NB4 (cell line): ENCODE measurements at places on chromosomes 13 and 19.

- DNase-seq, result peak; percentile 50
Measured at GRCh38 chr19:53333066-53333462, 485 bp upstream of the ZNF845 start.

DNA sequence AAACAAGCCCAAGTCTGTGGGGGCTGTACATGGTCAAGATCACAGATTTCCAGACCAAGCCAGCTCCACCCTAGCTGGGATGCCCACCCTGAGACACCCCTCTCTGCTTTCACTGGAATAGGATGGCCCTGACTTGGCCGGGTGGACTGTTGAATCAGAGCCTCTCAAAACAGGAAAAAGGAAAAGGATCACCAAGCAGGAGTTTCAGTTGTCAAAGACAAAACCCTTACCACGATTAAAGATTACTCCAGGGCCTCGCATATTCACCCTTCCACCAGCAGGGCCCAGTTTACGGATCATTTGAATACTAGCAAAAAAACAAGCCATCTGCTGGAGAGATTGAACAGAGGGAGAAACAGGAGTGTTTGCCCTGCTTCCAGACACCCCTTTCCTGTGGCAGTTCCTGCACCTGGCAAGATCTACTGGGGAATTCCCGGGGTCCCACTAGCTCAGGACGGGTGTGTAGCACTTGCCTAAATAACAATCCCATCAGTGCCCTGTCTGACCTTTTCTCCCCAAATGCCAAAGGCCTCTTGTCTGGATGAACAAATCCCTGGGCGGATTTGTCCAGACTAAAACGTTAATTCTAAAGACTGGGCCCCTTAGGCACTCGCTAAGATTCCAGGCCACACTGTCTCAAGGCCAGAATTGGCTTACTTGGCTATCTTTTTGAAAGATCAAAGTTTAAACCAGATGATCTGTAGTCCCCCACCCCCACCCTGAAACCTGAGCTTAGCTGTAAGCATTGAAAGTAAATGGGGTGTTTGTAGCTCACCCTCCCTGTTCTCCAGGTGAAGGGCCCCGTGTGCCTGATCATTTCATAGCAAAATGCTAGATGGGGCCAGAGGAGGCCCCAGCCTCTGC lies 38.4 kb downstream of the ACTN4 start:
- no peak for DNase-seq

DNA sequence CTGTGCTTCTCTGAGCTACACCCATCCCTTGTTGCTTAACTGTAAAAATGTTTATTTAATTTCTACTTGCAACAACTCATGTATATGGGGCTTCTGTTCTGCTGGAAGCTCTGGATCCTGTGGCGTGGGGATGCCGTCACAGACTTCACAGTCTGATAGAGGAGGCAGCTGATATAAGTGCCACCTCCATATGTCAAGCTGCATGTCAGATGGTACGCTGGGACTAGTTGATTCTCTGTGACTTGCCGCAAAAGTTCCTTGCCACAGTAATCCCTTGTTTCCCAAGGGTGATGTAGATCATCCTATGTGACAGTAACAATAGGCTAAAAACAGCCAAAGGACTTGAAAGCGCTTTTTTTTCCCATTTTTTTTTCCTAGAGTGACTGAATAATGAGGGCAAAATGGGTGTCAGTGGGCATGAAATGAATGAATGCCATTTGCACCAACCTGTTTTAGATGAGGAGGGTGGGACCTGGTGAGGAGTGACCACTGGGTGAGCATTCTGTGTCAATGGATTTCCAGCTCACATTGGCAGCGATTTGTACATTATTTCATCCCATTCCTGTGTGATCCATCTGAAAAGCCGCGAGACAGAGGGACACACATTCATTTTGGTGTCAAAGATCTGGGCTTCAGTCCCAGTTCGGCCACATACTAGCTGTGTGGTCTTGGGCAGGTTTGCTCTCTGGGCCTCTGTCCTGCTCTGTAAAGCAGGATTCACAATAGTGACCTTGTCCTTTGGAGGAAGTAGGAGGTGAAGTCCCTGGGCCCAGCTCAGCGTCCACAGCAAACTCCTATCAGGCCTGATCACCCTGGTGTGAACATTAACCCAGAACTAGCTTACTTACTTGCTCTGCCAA lies 88.9 kb upstream of the RNF113B start:
- DNase-seq, result no peak

DNA sequence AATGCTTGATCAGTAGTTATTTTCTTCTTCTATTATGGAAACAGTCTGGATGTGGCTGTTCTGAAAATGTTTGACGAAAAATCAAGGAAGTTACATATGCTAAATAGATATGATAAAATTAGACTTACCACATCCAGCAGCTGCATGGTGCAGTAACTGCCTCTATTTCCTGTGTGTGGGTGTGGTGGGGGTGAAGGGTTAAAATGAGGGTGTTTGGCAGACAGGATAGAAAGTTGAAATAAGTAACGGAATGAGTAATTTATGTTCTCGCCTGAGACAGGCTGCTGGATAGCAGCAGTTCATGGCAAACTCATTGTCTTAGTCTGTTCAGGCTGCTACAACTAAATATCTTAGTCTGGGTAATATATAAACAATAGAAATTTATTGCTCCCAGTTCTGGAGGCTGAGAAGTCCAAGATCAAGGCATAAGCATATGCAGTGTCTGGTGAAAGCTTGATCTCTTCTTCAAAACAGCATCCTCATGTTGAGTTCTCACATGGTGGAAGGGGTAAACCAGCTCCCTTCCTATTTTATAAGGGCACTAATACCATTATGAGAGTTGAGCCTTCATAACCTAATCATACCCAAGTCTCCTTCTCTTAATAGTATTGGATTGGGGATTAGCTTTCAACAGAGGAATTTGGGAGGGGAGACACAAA lies 1248.9 kb downstream of the SLITRK5 start:
- peak; percentile 80 for DNase-seq

- peak; percentile 81 for DNase-seq
Measured at GRCh38 chr13:106570299-106570852, 2.4 kb upstream of the ARGLU1 start.

GRCh38 chr13:41954226-41954625 lies 6.7 kb downstream of the VWA8 start:
- no peak for DNase-seq

GRCh38 chr19:49689133-49690078 lies at the start of gene ADM5:
TSS of gene ADM5 (plus strand) at chr19:49689594. CDS start at chr19:49689838, 244 bp downstream.
- peak; percentile 21 for DNase-seq

DNA sequence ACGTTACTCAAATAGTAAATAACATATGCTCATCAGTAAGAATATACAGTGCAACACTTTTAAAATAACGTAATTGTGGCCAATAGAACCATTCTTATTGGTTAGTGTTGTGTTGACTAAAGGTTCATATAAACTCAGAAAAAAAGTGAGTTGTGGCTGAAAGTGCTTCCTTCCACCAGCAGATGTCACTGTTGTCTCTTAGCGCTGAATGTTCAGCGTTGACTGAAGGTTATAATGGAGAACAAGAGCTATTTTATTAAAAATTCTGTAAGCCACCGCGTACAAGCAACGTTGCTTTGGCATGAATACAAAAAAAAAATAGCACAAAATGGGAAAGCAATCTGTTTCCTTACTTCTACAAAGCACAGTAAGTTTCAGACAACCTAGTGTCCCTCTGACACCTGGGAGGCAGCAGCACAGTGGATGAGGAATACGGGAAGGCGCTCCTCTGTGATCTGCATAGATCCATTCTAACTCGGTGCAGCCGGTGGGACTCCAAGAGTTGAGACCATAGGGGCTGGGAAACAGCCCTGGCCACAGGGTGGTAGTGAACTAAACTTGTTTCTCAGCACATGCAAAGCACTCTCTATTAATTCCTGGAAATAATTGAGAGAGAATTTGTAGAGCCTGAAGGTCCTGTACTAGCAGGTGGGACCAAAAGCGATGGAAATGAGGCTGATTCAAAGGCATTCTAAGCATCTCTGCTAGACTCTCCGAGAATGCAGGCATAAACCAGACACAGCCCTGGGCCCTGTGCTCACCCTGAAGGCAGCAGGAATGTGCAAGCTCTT lies 23.9 kb upstream of the OXGR1 start:
- peak; percentile 67 for DNase-seq

DNA sequence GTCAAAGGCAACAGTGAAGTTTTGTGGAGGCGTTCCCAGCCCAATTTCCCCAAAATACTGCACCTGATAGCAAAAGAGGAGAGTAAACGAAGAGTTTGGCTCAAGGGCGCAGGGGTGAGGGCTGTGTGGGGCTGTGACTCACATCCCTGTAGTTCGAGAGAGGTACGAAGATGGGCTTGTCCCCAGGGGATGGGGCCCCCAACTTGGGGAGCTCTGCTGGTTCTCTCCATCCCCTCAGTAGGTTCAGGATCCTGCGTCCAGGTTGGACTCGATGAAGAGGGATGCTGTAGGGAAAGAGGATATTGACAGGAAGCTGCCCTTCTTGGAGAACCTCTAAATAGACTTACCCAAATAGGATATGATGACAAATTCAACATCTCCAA lies 3.4 kb downstream of the NAPSA start:
- no peak for DNase-seq

DNA sequence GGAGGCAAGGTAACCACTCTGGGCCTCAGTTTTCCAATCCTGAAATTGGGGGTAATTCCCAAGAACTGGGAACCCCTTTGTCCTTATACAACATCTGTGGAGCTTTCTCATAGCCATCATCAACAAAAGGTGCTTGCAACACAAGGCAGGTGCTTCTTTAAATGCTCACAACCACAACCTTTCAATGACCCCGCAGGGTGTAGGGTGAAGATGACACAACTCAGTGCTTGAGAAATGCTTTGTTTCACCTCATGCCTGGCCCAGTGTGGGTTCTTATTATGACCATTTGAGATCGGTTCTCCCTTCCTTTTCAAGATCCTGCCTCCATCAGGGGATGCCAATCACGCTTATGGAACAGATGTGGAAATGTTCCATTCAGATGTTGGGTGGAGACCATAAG lies 8.4 kb downstream of the WIZ start:
- DNase-seq, result peak; percentile 35

GRCh38 chr19:33110137-33110910 lies 21.6 kb upstream of the WDR88 start:
- DNase-seq, result no peak

DNA sequence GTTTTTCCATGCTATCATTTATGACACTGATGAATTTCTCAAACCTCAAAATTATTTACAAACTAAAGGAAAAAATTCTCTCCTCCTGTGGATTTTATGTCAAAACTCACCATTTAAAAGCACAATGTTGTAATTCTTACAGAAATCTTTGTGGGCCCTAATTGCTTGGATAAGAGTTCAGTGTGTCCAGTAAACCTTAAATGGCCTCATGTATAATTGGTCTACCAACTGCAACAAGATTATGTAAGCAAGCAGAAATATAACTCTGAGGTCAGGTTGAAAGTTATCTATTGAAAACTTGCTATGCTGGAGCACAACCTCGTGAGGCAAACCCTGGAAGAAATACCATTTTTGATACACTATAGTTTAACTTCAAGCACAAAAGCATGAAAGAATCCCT lies 22.0 kb downstream of the VWA8 start:
- DNase-seq, result no peak

- peak; percentile 60 for DNase-seq
Measured at GRCh38 chr13:99265821-99266426, 7.7 kb upstream of the GPR18 start.

DNA sequence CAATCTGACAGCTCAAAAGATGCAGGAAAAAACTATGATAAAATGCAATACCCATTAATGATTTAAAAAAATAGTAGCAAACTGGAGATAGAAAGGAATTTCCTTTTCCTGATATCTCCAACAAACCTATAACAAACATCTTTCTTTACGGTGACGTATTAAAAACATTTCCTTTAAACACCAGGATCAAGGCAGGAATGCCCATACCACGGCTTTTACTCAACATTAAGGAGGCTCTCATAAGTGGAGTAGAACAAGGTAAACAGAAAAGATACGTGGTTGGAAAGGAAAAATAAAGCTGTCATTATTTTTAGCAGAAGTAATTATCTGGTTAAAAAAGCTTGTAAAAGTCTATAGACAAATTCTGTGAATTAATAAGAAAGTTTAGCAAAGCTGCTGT lies 61.1 kb downstream of the MIPEP start:
- no peak for DNase-seq

DNA sequence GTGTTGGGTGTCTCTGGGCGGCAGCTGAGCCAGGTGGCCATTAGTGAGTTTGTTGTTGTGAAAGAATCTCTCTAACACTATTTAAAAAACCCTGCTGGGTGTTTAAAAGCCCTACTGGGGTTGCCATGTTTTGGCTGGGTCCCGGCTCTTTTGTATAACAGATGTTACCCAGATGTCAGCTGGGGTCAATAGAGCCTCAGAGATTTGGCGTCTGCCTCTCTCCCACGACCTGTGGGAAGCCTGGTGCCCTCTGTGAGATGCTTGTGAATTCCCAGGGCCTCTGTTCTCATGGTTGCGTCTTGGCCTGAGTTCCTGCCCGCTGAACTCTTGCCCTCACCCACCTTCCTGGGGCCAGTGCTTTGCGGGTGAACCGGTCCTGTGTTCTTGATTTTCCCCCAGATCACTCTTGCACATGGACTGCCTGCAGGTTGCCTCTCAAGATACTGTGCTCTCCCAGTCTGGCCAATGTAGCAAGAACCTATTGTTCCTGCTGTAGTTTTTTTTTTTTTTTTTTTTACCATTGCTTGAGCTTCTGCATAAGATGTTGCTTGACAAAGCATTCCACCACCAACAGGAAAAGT lies 9.5 kb downstream of the NFILZ start:
- DNase-seq, result no peak

DNA sequence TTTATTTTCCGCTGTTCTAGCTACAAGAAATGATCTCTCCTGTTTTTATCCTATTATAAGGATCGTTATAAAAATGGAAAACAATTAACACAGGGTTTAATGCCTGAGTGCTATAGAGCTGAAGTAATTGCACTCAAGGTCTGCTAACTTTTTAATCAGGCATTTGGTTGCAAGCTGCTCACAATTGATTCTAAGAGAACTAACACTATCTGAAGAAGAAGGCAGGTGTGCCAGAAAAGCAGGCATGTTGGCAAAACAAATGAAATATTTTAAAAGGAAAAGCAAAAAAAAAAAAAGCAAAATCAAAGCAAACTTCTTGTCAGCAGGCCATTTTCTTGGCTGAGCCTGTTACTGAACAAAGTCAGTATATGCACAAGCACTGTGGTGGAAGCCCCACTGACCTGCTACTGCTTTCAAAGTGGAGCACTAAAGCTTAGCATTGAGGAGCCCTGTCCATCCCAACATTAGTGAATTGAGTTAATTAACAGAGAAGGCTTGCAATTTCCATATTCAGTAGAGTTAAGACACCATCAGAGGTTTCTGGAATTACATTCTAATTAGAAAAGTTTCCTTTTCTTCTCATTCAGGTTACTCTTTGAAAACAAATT lies 574.2 kb downstream of the PCDH9 start:
- DNase-seq, result no peak

GRCh38 chr13:100610391-100611347 lies 22.1 kb upstream of the GGACT start:
- DNase-seq, result peak; percentile 65

GRCh38 chr19:41956621-41957020 lies 2.5 kb downstream of the RABAC1 start:
- no peak for DNase-seq

DNA sequence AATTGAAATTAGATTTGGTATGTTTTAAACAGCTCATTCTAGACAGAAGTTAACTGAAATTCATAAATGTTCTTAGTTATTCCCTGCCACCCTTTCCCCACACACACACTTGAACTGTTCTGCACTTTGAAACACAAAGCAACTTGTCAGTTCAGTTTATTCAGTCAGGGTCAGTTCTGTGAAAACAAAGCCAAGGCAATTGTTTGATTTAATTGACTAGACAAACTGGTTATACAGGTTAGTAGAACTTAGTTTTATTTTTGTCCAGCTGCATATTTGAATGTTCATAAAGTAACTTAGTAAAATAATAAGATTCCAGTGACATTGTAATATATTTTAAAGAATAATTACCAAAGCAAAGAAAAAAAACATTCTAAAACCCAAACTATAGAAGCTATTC lies 98.3 kb upstream of the KLF5 start:
- no peak for DNase-seq

- DNase-seq, result no peak
Measured at GRCh38 chr19:30146346-30146745, 204.3 kb downstream of the URI1 start.
